CD8-positive, alpha-beta T cell (primary cell): ENCODE measurements at places on chromosomes 7 and 10.

DNA sequence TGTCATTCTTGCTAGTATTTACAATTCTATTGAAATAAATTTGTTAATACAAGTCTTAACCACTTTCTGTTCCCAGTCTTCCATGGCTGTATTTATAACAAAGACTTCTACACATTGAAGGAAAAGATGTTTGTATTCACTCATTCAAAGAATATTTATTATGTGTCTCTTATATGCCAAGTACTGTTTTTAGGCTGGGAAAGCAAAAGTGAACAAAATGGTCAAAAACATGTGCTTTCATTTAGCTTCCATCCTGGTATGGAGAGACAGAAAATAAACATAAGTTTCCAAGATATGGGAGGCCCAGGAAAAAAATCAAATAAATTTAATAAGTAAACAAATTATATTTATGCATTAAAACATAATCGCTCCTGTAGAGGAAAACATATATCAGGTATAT lies 22.9 kb downstream of the CPED1 start:
- DNase-seq: no peak

DNA sequence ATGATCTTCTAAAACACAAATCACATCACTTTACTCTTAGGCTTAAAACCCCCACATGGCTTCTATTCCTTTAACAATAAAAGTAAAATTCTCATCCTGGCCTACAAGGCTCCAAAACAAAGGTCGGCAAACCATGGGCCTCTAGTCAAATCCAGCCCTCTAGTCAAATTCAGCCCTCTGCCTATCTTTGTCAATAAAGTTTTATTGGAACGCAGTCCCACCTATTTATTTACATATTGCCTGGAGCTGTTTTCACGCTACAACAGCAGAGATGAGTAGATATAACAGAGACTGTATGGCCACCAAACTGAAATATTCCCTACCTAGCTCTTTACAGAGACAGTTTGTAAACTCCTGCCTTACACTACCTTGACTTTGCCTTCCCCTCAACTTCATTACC lies 178.8 kb downstream of the PTPN20 start:
- DNase-seq: no peak

- no peak for DNase-seq
Observed at GRCh38 chr10:70357565-70357964, 24.9 kb downstream of the LRRC20 start.

GRCh38 chr10:97255512-97256293 lies 36.7 kb downstream of the ARHGAP19 start:
- DNase-seq: no peak

DNA sequence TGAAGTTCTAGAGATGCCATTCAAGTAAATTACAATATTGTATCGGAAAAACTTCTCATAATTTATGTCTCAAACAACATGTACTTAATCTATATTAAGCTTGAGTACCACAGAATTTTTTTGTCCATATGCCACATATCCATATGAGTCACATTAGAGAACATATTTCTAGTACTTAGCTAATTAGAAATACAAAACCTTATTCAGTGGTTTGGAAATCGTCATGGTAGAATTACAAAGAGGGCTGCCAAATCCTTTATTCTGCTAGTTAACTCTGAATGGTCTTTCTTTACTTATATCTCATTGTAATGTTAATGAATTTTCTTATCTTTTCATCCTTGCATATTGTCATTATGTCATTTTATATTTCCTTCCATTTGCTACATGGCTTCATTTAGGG lies 9.0 kb upstream of the VIM start:
- no peak for DNase-seq

DNA sequence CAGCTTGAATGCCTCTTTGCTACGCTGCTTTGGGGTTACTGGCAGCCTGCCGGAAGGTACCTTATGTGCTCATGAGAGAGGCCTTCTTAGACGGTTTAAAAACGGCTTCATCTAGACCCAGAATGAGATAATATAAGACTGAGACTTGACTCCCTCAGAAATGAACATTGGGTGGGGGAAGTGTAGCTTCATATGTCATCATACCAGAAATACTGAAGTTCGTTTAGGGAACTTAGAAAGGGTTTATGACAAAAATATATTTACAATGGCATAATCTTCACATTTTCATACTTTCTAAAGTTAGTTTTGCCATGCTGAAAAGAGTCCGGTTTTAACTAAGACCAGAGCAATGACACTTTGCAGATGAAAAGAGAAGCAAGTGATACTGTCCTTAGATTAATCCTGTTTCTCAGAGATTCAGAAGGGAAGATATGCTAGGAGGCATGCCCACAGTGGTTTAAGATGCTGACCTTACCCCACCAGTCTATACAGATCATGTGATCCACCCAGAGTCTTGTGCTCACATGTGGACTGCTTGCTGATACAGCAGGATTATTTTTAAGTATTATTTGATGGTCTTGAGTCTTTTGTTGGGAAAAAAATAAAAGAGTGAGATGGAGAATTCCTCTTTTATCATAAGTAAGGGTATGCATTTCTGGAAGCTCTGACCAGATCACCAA lies 40.8 kb upstream of the HGF start:
- DNase-seq: no peak

- DNase-seq: no peak
Observed at GRCh38 chr7:82005056-82005455, 235.2 kb upstream of the HGF start.

DNA sequence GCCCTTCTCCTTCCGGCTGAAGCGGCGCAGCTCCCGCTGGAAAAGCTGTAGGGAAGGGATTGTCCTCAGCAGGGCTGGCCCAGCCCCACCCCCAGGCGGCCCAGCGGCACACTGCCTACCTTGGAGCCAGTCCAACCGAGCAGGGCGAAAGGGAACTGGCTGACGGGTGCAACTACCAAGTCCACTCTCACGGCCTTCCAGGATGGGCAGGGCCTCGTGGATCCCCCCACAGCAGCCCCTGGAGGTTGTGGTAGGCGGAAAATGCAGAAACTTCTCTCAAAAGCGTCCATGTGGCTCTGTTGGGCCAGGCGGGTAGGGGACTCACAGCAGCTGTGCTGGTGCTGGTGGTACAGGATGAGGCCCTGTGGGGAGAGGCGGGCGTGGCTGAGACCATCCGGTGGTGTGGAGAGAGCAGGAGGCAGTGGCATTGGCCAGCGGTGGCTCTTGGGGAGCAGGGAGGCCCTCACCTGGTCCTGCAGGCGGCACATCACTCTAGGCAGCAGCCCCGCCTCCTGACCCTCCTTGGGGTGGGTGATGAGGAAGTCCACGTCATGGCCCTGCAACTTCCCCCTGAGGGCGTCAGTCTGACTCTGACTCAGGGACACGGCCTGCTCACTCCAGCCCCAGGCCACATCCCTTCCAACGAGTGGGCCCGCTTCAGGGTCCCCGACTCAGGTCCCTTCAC lies 8.4 kb upstream of the PGAM2 start:
- no peak for DNase-seq

DNA sequence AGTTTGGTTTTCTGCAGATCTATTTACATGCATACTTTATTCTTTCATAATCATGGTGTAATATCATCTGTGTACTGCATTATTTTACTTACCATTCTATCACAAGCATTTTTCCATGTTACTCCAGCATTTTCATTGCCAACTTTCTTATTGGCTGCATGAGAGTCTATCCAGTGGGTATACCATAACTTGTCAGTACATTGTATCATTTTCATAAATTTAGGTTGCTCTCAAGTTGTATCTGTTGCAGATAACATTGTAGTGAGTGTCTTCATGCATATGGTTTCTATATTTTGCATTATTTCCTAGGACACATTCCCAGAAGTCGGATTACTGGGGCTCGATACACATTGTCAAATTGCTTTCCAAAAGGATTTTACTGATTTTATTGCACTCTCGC lies 87.2 kb upstream of the INSYN2A start:
- DNase-seq: no peak

- DNase-seq: peak; percentile 12
Observed at GRCh38 chr7:36514289-36515243, 124.9 kb downstream of the ANLN start.

- DNase-seq: no peak
Observed at GRCh38 chr7:20172736-20173334, 44.3 kb downstream of the MACC1 start.

DNA sequence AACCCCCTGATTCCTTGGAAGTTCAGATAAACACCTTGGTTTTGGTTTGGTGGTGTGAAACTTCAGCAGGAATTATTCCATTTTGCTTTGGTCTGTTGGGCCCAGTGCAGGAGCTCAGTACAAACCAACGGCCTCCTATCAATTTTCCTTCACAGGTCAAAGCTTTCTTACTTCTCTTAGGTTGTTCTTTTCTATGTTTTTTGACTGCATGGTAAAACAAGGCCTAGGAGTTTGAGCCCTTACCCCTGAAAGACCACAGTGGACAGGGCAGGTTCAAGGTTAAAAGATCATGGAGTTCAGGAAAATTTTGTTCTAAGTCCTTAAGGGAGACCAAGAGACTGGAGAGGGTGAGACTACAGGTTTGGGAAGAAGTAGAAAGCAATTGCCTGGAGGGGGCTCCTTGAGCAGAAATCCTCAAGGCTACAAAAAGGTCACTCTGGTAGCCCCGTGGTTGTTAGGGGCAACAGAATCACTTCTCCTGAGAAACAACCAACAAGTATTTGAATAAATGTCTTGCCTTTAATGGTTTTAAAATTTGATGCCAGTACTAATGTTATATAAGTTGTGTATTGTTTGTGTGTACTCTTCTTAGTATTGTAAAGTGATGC lies 40.9 kb upstream of the FHIP2A start:
- no peak for DNase-seq

DNA sequence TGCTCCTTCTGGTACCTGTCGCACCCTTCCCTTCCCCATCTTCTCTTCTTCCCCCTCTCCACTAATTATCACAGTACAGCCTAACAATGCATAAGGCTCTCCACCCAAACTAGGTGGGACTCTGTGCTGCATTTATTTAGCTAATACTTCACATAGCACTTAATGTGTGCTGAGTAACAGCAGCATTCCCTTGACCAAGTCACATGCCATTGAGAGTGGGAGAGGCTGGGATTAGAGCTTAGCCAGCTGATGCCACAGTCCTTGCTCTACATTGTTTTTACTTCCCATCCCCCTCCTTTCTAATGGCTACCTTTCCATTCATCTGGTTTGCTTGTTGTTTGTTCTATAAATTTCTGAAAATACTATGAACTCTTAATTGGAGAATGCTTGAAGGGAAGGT lies 426.9 kb downstream of the LRMDA start:
- no peak for DNase-seq

DNA sequence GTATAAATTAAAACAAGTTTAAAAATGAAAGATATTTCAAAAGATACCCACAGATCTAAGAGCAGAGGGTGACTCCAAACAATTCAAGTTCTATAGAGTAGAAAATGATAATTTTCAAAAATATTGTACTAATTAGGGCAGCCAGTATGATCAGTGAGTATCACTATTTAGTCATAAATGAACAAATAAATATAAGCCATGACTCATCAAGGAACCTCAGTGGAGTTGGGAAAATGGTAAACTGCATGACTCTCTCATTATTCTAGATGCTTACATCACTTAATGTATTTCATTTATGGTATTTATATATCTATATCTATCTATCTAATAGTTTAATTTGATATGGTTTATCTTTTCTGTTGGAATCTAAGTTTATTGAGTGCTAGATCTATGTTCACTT lies 94.3 kb downstream of the THSD7A start:
- no peak for DNase-seq

GRCh38 chr10:4138146-4138721 lies 353.2 kb upstream of the KLF6 start:
- DNase-seq: no peak
